ENCODE measurements at places on chromosomes 4 and X.

GRCh38 chr4:65193985-65194384 is 476.3 kb downstream of the EPHA5 start:
- no peak for DNase-seq

DNA sequence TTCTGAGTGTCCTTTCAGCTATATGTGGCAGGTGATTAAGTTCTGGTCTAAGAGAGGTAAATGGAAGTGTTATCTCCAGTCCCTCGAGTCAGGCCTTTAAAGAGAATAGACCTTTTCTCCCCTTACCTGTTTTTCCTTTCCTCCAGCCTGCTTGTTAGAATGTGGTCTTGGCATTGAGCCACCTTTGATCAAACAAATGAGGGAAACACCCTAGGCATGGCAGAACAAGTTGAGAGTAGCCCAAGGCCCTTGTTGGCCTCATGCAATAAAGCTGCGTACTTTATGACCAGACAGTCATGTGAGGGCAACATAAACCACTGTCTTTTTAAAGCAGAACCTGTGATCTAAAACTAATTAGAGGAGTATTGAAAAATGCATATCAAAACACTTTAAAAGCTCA is 13.2 kb upstream of the IL13RA2 start:
- DNase-seq = no peak

GRCh38 chr4:17029432-17029831 is 131.0 kb upstream of the LDB2 start:
- no peak for DNase-seq

- DNase-seq = peak; percentile 18
Measured at GRCh38 chr4:148376151-148376550, 66.1 kb downstream of the NR3C2 start.

DNA sequence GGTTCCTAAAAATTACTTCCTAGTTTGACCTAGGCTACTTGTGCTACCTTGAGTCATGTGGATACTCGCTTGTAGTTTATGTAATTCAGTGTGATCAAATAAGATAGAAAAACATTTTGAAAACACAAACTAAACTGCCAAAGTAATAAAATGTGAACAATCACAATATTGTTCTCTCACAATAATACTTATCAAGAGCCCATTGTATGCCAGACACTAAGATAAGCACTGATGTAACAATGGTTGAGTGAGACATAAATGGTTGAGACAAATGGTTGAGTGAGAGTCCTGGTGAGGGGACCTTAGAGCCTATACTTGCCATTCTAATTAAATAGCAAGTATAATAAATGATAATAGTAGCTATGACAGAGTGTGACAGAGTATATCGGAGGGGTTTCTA is 41.7 kb downstream of the RFC1 start:
- no peak for DNase-seq

GRCh38 chrX:35150642-35151239 is 208.1 kb downstream of the FAM47B start:
- DNase-seq = no peak

- DNase-seq = no peak
Measured at GRCh38 chrX:43530837-43531236, 125.3 kb upstream of the MAOA start.

- DNase-seq = no peak
Measured at GRCh38 chrX:106177106-106177981, 9.2 kb downstream of the PWWP3B start.

GRCh38 chrX:117969328-117969727 is 147.3 kb downstream of the KLHL13 start:
- DNase-seq = no peak

- DNase-seq = no peak
Measured at GRCh38 chr4:10587697-10588096, 96.9 kb downstream of the CLNK start.

DNA sequence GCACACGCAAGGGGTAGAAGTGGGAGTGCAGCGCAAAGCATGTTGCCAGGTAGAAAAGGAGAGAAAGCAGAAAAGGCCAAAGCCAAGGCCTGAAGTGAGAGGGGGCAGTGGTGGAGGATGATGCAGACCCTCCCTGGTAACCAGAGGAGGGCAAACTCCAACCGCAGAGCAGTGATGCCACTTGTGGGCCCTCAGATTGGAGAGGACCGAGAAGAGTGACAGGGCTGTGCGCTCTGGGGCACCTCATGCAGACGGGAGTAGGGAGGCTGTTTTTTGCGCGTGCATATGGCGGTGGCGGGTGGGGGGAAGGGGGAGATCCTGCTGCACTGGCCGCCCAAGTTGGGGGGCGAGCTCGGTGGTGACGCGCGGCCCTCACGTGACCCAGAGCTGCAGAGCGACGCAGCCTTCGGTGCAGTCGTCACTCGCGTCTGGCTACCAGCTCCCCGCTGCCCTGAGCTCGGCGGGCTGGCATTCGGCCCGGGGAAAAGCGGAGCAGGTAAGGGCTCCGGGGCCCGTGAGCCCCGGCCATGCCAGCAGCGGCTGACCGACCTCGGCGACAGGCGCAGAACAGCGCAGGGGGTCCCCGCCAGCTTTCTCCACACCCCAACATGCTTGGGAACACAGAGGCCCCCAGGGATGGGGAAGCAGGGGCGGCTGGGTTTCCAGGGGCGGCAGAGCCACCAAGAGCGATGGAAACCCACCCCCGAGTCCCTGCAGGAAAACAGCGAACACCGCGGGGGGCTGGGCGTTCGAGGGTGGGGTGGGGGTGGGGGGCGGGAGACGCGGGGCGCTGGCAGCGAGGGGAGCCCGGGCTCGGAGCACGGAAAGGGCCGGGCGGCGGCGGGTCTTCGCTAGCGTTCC is at the start of gene BEX3:
Gene BEX3 (plus strand): TSS at position 421 of the 861 bp plus-strand sequence. CDS start 984 bp downstream, outside the sequence.
- peak; percentile 73 for DNase-seq

DNA sequence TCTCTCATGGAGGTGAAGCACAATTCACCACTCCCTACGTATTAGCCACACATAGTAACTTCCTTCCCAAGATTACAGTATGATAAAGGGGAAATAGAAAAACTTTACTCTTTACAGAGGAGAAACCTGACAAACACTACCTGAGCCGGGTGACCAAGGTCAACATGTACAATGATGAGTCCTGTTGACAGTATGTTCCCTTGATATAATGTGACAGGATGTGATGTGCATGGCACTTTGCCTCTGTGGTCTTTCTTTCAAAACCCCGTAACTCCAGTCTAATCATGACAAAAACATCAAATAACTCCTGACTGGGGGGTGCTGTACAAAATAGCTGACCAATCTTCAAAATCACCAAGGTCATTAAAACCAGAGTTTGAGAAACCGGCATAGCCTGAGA is 60.6 kb downstream of the CD99L2 start:
- DNase-seq = no peak
